Activated T-cell treated with anti-CD3 and anti-CD28 coated beads, Interleukin-2, amount 50 U/mL, for 24 hours (primary cell): ENCODE measurements at places on chromosomes 1 and 21.

- H3K27me3 ChIP-seq: peaks cover 26% of the 10 kb centered on the region
- DNase-seq: no peak
- H3K4me1 ChIP-seq: no peaks in the 10 kb centered on the region
- no peak overlapping the region for H3K27ac ChIP-seq
- H3K4me3 ChIP-seq: no peak overlapping the region
Observed at GRCh38 chr1:29849991-29850757, 613.9 kb downstream of the PTPRU start.

GRCh38 chr1:165075725-165076370, 280.7 kb downstream of the LMX1A start:
- H3K4me3 ChIP-seq: no peak overlapping the region
- H3K36me3 ChIP-seq: no peaks in the 10 kb centered on the region
- no peaks in the 10 kb centered on the region for H3K27me3 ChIP-seq
- no peak for DNase-seq
- no peak overlapping the region for H3K27ac ChIP-seq

DNA sequence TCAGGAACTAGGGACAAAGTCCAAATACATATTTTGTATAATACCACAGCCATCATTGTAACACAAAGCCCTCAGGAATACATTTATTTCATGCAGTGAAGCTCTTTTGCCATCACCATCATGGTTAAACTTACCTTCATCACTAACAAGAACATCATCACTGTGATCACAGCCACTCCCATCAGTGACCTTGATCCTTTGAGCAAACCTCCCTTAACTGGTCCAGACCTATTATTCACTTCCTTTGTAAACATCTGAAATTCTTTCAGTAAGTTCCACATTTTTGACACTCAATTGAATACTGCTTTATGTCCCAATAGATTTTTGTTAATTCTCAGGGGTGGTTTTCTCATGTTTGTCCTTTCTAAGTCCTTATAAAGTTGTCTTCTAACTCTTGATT, 16.2 kb upstream of the KPRP start:
- peaks cover 36% of the 10 kb centered on the region for H3K27me3 ChIP-seq
- no peaks in the 10 kb centered on the region for H3K36me3 ChIP-seq
- no peak for DNase-seq
- H3K4me3 ChIP-seq: no peak overlapping the region
- no peak overlapping the region for H3K27ac ChIP-seq
- no peaks in the 10 kb centered on the region for H3K4me1 ChIP-seq

DNA sequence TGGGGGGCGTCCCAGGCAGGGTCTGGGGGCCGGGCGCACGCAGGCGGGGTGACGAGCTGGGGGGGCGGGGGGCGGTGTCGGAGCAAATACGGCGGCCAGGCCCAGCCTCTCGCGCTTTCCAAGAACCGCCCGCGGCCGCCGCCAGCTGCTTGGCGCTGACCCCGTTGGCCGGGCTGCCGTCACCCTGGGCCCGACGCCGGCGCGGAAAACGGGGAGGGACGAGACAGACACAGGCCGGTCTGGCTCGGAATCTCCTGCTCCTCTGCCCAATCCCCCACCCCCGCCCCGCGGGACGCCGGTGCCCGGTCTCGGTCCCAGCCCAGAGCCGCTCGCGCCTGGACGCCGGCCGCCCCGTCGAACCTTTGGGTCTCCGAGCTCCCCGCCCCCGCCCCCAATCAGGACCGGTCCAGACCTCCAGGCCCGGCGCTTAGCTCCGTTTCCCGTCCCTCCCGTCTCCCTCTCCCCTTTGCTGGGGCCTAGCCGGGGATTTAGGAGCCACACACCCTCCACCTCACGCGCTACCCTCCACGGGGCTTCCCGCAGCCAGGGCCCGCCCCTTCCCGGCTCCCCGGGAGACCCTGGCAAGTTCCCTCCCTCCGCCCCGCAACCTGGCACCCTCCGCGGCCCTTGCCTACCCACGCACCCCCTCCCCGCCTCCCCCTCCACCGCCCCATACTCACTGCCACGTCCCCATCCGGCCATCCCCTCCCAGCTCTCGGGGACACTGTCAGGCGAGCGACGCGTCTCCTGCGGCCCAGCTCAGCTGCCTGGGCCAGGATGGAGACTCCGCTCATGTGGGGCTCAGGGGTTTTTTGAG, 800 bp upstream of the MMP23B start:
- H3K27me3 ChIP-seq: peaks cover 5% of the 10 kb centered on the region
- peak overlapping the region; percentile 77 for H3K27ac ChIP-seq
- peaks cover 4% of the 10 kb centered on the region for H3K4me1 ChIP-seq
- peak overlapping the region; percentile 31 for H3K4me3 ChIP-seq
- peaks cover 2% of the 10 kb centered on the region for H3K36me3 ChIP-seq

- H3K4me1 ChIP-seq: peaks cover 15% of the 10 kb centered on the region
- no peaks in the 10 kb centered on the region for H3K36me3 ChIP-seq
- DNase-seq: no peak
- H3K27ac ChIP-seq: no peak overlapping the region
Observed at GRCh38 chr1:30908316-30908695, 252 bp downstream of the SDC3 start.

- H3K27ac ChIP-seq: no peak overlapping the region
- H3K4me3 ChIP-seq: no peak overlapping the region
- DNase-seq: no peak
- no peaks in the 10 kb centered on the region for H3K4me1 ChIP-seq
- no peaks in the 10 kb centered on the region for H3K36me3 ChIP-seq
Observed at GRCh38 chr1:24096009-24096738, 15.8 kb downstream of the MYOM3 start.

GRCh38 chr1:226545836-226546596, 2.5 kb upstream of the STUM start:
- H3K4me3 ChIP-seq: no peak overlapping the region
- no peak for DNase-seq
- H3K4me1 ChIP-seq: peaks cover 14% of the 10 kb centered on the region

DNA sequence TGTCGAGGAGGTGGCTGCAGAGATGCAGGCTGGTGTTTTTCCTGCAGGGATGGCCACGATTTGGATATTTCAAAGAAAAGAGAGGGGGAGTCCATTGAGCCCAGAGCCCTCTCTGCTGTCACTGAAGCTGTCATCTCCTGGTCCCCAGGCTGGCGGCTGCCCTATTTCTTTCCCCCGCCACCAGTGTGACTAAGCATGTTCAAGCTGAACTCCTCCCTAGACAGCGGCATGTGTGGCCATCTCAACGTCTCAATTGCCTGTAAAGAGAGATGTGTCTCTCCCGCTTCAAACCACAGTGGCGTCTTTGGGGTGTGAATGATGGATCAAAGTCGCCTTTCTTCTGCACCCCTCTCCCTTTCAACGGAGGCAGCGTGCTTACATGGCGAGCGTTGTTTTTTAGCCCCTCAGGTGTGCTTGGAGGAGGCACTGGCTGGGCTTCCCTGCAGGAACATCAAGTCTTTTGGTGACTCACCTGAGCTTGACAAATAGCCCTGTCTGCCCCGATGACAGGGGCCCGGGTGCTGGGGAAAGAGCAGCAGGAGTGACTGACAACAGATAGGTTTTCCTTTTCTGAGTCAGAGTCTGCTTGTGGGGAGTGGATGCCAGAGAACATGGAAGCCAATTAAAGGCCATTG, 346.4 kb upstream of the AJAP1 start:
- peaks cover 2% of the 10 kb centered on the region for H3K27me3 ChIP-seq
- no peak overlapping the region for H3K27ac ChIP-seq
- no peaks in the 10 kb centered on the region for H3K4me1 ChIP-seq
- no peaks in the 10 kb centered on the region for H3K36me3 ChIP-seq

- peaks cover 2% of the 10 kb centered on the region for H3K4me1 ChIP-seq
- peaks cover 32% of the 10 kb centered on the region for H3K27me3 ChIP-seq
- no peaks in the 10 kb centered on the region for H3K36me3 ChIP-seq
- H3K27ac ChIP-seq: no peak overlapping the region
Observed at GRCh38 chr1:16029288-16029687, 7.5 kb downstream of the CLCNKA start.
